OCI-M1 (cell line): ENCODE measurements at places on chromosomes 12 and 14.

- no peak for DNase-seq
Measured at GRCh38 chr14:20438664-20439063, 2.7 kb upstream of the KLHL33 start.

GRCh38 chr12:115574826-115575225 lies 702.7 kb downstream of the MED13L start:
- DNase-seq, result no peak

GRCh38 chr12:9334041-9334692 lies 126.0 kb upstream of the PZP start:
- DNase-seq, result no peak

GRCh38 chr12:58301038-58301729 lies 359.8 kb downstream of the ATP23 start:
- DNase-seq, result no peak

DNA sequence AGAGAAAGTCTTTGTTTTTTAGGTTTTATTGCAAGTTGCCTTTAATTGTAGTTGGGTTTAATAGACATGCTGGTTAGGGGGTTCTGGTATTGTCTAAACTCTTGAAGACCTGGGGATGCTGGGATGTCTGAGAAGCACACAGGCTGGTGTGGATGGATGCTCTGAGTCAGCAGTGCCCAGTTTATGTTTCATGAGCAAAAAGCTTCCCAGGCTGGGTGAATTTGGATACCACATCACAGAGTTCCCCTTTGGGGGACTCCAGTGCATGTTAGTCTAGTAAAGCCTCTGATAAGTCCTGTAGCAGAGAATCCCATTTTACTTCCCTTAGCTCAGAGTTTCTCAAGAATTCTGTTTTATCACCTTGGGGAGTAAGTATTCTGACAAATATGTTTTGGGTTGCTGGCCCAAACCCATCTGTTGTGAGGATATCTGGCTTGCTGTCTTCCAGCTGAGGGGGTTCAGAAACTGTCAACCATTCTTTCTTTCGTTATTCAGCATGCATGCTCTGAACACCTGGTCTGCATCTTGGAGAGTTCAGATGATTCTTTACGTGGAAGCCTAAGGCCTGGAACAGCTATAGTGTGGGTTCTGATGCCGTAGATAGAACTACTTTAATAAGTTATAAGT lies 509.1 kb downstream of the VRK1 start:
- DNase-seq, result no peak

- DNase-seq, result no peak
Measured at GRCh38 chr12:85804663-85805062, 31.5 kb downstream of the RASSF9 start.

DNA sequence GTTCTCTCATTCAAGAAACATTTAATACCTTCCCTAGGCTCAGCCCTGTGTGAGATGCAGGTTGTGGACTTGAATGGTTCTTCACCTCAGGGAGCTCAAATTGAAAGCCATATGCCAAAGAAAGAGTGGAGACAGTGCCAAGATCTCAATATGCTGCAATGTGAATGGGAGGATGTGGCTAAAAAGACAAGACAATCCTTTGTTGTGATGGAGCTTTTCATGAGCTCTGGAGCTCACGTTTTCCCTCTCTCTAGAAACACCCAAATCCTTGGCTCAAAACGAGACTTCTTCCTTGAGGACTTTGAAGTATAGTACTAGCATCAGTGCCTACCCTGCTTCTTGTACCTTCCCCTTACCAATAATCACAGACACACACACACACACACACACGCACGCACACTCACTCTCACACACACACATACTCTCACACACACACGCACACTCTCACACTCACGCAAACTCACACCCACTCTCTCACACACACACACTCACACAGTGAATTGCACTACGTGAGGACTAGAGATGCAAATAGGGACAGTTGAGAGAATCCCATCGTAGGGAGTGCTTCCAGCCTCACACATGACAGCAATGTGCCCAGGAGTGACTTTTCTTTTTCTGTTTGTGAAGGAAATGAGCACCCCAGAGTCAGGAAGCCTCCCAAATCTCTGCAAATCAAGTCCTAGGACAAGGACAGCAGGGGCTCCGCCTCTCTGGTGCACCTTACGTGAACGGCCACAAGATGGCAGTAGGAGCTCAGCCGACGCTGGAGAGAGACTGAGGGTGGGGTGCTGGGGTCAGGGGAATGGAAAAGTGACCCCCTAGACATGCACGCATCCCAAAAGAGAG lies 231.4 kb downstream of the PCNX1 start:
- DNase-seq, result peak; percentile 52

DNA sequence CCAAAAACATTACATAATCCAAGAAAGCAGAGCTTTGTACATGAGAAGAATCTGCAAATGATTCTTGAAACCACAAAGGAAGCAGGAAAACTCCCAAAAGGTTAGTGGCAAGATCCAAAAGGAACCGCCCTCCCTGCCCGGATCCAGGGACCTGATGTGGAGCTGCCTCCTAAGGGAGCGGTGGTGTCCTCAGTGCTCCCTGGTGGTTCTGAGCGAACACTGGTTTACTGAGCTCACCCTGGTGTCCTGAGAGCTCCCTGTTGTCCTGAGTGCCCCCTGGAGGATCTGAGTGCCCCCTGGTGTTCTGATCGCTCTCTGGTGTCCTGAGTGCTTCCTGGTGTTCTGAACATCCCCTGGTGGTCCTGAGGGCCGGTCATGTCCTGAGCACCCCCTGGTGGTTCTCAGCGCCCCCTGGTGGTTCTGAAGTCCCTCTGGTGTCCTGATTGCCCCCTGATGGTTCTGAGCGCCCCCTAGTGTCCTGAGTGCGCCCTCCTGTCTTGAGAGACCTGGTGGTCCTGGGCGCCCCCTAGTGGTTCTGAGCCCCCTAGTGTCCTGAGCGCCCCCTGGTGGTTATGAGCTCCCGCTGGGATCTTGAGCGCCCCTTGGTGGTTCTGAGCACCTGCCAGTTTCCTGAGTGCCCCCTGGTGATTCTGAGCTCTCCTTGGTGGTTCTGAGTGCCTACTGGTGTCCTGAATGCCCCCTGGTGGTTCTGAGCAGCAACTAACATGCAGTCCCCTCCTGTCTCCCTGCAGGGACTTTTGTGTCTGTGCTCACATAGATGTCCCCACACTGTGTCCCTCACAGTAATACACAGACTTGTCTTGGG lies 891.1 kb downstream of the TMEM121 start:
- peak; percentile 70 for DNase-seq

DNA sequence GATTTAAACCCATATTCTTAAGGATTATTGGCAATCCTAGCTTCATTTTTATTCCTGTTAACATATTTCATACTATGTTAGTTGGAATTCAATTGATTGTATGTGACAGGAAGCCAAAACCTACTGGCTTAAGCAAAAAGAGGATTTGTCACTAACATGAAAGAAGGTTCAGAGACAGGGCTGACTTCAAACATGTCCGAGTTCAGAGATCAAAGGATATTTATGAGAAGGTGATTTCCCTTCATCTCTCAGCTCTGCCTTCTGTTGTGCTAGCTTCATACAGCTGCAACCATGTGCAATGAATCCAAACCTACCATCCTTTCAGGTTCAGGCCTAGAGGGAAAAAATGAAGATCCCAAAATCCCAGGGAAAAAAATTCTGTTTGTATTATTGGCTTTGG lies 349.7 kb downstream of the ATP23 start:
- DNase-seq, result no peak

- peak; percentile 89 for DNase-seq
Measured at GRCh38 chr12:108734200-108734906, 3.0 kb upstream of the CORO1C start.

DNA sequence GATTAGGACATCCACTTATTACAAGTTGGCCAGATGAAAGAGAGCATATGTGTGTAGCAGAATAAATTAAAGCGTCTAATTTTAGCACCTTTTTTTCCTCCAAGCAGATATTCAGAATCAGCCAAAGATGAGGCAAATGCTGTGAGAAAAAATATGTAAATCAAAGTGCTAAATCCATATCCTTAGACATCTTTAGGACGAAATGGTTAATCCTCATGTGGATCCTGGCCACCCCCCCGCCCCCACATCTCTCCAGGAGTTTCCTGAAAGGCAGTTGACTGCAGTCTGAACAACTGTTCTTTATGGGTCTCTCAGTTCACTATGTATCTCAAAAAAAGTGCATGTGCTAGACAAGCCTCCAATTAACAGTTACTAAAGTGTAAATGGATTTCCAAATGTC lies 1768.1 kb upstream of the SEL1L start:
- DNase-seq, result no peak

DNA sequence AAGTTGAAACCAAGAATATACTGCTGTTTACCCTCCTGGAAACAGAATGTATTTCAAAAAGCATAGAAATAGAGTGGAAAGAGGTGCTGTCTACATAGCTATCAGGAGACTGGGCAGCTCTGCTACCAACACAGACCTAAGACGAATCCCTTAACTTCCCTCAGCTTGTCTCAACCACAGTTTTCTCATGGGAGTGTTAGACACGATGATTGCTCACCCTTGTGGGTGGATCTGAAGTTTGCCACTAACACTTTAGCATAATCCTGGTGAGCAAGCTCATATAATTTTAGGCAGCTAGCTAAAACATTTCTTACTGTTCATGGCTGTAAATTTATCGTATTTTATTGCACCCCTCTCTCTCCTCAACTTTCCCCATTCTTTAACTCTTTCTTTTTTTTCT lies 38.5 kb downstream of the C12orf75 start:
- DNase-seq, result peak; percentile 8

GRCh38 chr14:61264651-61265050 lies 16.5 kb downstream of the TMEM30B start:
- DNase-seq, result no peak

DNA sequence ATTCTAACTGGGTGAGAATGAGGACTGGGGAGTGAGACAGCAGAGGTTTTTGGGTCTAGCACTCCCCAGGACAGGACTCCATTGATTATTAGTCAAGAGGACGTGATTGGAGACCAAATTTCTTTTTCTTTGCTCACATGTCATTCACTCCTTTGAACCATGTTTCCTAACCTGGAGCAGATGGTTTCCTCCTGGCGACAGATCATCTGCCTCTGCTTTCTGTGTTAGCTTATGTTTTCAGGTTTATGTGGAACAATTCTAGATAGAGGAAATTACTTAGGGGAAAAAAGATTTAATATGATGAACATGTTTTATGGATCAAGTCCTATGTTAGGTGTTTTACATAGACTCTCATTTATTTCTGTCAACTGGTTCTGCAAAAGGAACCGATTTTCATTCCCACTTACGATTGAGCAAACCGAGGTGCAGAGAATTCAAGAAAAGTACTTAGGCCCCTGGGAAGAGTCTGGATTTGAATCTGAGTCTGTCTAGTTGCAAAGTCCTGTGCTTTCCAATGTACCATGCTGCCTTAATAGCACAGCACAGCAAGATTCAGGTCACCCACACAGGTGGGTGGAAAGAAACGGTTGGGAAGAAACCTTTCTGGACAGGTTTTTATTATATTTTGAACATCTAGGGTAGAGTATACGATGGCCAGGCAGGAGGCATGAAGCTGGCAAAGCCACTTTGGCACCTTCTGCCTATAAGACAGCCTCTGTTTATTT lies 30.8 kb downstream of the SMOC1 start:
- DNase-seq, result no peak

DNA sequence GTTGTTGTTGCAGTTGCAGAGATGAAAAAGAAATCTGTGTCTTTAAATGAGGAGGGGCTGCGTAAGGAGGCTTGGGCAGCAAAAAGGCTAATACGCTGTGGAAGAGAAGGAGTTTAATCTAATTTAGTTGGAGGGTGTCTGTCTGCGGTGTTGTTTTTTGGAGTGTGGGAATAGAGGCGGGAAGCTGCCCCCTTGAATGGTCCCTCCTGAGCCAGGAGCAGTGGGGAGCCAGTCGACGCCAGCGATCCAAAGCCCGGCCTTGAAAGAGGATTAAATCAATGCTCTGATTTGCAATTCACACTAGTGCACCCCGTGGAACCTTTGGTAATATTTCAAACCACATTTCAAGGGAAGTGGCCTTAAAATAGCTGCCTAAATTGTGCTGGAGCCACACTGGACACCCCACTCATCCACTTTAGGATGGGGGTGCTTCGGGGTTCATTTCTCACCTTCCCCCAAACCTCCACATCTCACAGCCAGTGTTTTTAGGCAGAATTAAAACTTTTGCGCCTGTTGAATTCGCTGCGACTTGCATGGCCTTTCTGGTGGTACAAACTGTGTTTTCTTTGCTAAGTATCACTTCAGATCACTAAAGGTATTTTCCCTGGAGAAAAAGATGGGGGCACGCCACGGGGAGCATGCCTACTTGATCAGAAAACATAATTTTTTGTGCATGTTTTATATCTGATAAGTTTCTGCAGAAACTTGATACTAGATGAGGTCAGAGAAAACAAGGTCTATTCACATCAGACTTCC lies 4.1 kb upstream of the FZD10 start:
- DNase-seq, result no peak

DNA sequence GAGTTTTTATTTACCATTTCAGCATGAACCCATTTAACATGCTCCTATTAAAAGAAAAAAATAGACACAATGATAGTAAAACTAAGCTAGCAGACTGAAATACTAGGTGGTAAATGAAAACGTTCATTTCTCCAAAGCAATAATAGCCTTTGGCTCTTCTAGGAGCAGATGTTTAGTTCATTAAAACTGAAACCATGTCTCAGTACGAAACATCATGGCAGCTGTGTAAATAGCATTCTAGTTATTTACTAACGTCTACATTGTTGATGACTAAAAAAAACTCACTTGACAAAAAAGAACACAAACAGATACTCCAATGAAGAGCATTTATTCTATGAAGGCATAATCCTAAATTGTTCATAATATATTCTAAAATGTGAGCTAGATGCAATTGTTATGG lies 17.9 kb downstream of the RECQL start:
- DNase-seq, result no peak

DNA sequence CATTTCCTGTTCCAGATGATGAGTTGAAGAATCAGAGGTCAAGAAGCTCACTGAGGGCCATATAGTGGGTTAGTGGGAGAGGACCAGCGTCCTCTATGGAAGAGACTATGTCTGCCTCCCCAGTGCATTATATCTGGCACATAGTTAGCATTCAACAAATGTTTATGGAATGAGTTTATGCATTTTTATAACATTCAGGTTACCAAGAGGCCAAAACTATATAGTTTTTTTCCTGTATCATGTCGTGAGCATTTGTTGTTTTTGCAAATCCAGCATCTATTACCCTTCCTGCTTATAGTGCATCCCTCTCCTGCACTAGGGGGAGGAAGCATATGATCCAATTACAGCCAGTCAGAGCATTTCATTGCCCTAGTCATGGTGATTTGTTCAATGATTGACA lies 60.6 kb downstream of the SUDS3 start:
- no peak for DNase-seq
